ENCODE measurements at places on chromosomes 3 and 15.

DNA sequence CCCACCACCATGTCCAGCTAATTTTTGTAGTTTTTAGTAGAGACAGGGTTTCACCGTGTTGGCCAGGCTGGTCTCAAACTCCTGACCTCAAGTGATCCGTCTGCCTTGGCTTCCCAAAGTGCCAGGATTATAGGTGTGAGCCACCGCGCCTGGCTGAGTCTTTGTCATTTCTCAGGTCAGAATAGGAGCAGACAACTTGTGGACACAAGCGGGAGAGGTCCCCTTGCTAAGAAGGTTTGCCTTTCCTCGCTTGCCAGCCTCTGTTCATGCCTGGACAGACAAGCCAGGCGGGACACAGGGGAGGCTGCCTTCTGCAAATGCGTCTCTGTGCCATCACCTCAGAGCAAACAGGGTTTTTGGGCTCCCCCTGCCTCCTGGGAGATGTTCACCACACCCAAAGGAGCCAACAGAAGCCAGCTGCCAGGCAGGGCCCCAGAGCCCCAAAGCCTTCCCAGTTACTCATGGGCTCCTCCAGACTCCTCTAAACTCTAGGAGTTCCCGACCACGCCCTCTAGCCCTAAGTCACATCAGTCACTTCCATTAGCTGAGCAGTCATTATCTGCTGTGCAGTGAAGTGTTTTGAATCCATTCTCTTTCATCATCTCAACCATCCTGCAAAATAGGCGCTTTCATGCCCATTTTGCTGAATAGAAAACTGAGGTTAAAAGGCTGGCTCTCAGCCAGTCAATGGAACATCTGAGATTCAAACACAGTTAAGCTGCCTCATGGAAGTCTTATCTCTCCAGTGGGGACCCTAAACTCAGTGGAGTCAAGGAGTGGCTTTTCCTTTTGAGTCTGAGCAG is 245.0 kb downstream of the UACA start:
- H3K27me3 ChIP-seq = no peaks in the 10 kb centered on the region
- no peak for DNase-seq
- no peak overlapping the region for H3K4me3 ChIP-seq
- no peak overlapping the region for H3K27ac ChIP-seq
- H3K36me3 ChIP-seq = no peaks in the 10 kb centered on the region

DNA sequence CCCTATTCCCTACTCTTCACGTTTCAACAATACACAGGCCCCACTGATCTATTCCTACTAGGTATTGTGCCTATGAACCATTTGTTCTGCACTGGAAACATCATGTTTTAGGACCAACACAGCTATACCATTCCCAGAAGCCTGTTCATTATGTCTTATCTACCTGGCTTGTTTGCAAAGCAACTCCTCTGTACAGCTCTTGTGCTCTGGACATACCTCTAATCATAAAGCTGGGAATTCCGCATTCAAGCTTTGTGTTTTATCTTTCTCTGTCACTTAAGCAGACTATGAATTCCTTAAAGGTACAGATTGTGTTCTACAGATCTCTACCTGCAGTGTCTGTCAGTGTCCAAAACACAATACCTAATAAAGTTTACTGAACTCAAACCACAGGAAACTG is 87.5 kb upstream of the CSPG5 start:
- H3K27me3 ChIP-seq = no peaks in the 10 kb centered on the region
- DNase-seq = no peak
- peaks cover 11% of the 10 kb centered on the region for H3K36me3 ChIP-seq
- H3K4me1 ChIP-seq = peaks cover 17% of the 10 kb centered on the region
- no peak overlapping the region for H3K4me3 ChIP-seq

- H3K27me3 ChIP-seq = no peaks in the 10 kb centered on the region
- DNase-seq = no peak
- H3K4me3 ChIP-seq = no peak overlapping the region
- no peak overlapping the region for H3K27ac ChIP-seq
- H3K36me3 ChIP-seq = no peaks in the 10 kb centered on the region
Measured at GRCh38 chr3:60073228-60073627, 1023.4 kb upstream of the CFAP20DC start.

DNA sequence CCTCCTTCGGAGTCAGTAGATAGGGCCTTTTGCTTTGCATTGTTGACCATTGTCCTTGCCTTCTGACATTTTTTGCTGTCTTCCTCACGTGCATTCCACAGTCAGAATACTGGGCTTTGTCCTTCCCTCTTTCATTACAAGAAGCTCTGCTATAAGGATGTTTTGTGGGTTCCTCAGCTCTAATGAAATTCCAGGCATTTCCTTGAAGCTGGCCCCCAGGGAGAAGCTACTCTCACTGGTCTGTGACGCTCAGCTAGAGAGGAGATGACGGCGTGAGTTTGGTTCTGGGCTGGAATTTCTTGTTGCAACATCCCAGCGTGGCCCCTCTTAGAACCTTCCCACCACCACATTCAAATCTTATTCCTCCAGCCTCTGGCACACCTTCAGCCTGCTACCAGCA is 210.2 kb downstream of the TJP1 start:
- no peaks in the 10 kb centered on the region for H3K36me3 ChIP-seq
- peaks cover 21% of the 10 kb centered on the region for H3K4me1 ChIP-seq
- H3K4me3 ChIP-seq = no peak overlapping the region
- no peak overlapping the region for H3K27ac ChIP-seq
- 0 out of 2 replicates have a peak, but pooled peaks cover 2% of the 10 kb centered on the region for H3K27me3 ChIP-seq
- DNase-seq = peak; percentile 40

GRCh38 chr3:15929944-15930571 is 132.3 kb upstream of the ANKRD28 start:
- no peak for DNase-seq
- no peak overlapping the region for H3K4me3 ChIP-seq
- no peak overlapping the region for H3K27ac ChIP-seq
- no peaks in the 10 kb centered on the region for H3K27me3 ChIP-seq

GRCh38 chr3:72032441-72033135 is 247.6 kb upstream of the PROK2 start:
- H3K27me3 ChIP-seq = no peaks in the 10 kb centered on the region
- H3K4me3 ChIP-seq = no peak overlapping the region
- no peaks in the 10 kb centered on the region for H3K36me3 ChIP-seq
- DNase-seq = no peak
- H3K27ac ChIP-seq = no peak overlapping the region

DNA sequence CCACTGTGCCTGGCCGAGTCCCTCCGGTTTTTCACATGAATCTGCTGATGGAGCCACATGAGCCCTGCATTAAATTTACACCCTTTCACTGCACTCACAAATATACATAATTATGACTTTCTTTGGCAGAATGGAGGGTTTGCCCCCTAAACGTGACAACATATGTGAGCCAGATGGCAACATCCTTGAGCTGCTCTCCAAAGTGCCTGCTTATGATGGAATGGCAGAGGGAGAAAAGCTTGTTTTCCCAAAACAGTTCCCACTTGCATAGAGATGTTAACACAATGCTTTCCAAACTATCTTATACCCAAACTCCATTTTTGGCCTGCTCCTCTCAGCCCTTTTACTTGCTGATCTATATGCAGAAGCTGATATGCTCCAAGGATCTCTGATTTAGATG is 54.9 kb downstream of the ABCC5 start:
- H3K27ac ChIP-seq = no peak overlapping the region
- DNase-seq = no peak
- H3K27me3 ChIP-seq = no peaks in the 10 kb centered on the region
- H3K4me1 ChIP-seq = no peaks in the 10 kb centered on the region

GRCh38 chr3:149198611-149199010 is 23.0 kb downstream of the CP start:
- H3K27ac ChIP-seq = no peak overlapping the region
- DNase-seq = no peak
- no peaks in the 10 kb centered on the region for H3K36me3 ChIP-seq
- no peak overlapping the region for H3K4me3 ChIP-seq
- peaks cover 5% of the 10 kb centered on the region for H3K4me1 ChIP-seq
- no peaks in the 10 kb centered on the region for H3K27me3 ChIP-seq

DNA sequence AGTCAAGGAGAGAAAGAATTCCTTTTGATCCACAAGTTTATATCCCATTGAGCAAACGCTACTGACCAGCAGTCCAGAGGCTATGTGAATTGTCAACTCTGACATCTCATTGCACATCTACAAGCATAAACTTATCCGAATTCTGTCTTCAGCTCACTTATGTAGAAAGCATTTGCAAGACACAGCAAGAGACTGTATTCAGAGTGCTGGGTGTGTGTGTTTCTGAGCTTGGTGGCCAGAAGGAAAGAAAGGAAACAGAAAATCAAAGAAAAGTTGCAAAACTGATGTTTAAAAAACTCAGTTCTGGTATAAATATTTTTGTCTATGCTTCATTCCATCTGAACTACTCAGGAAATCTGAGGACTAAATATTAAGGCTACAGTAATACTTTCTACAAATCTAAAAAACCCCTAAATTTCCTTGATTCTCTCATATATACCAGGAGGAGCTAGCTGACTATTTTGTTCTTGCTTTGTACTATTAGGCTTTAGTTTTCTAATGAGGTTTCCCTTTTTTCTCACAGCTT is 45.5 kb downstream of the LSAMP start:
- H3K27ac ChIP-seq = no peak overlapping the region
- H3K4me3 ChIP-seq = no peak overlapping the region
- no peak for DNase-seq
- H3K36me3 ChIP-seq = no peaks in the 10 kb centered on the region

GRCh38 chr3:152174876-152175527 is 93.7 kb upstream of the MBNL1 start:
- peaks cover 32% of the 10 kb centered on the region for H3K4me1 ChIP-seq
- no peak overlapping the region for H3K4me3 ChIP-seq
- no peak overlapping the region for H3K27ac ChIP-seq
- no peaks in the 10 kb centered on the region for H3K36me3 ChIP-seq
- H3K27me3 ChIP-seq = no peaks in the 10 kb centered on the region

- no peak overlapping the region for H3K27ac ChIP-seq
- no peaks in the 10 kb centered on the region for H3K27me3 ChIP-seq
- no peaks in the 10 kb centered on the region for H3K36me3 ChIP-seq
- no peak overlapping the region for H3K4me3 ChIP-seq
- DNase-seq = no peak
Measured at GRCh38 chr3:557972-558371, 361.4 kb downstream of the CHL1 start.

GRCh38 chr3:139937674-139938279 is 2.8 kb downstream of the CLSTN2 start:
- H3K27me3 ChIP-seq = peaks cover 36% of the 10 kb centered on the region
- no peak overlapping the region for H3K27ac ChIP-seq
- H3K4me3 ChIP-seq = no peak overlapping the region

GRCh38 chr3:77160931-77161497 is 121.1 kb downstream of the ROBO2 start:
- no peaks in the 10 kb centered on the region for H3K27me3 ChIP-seq
- no peaks in the 10 kb centered on the region for H3K4me1 ChIP-seq
- H3K27ac ChIP-seq = no peak overlapping the region
- no peak overlapping the region for H3K4me3 ChIP-seq
- no peak for DNase-seq

DNA sequence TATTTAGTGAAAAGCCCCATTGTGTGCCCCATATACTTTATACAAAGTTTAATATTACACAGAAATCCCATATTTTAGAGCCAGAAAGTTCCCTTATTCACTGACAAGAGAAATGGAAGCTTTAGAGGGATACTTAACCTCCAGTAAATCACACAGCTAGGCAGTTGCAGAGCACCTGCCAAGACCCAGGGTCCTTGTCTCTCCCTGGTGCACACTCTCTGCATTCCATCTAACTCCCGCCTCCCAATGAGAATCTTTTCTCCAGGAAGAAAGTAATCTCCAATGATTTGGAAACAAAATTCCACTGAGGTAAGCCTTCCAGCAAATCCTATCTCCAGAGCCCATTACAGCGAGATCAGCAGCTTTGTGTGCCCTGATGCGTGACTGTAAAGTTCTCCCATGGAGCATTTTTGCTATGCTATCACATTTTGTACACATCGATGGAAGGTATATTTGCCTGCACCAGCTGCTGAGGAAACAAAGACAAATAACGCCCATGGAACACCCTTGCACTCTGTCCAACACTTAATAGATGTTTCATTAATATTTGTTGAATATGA is 41.4 kb downstream of the ULK4 start:
- H3K27me3 ChIP-seq = no peaks in the 10 kb centered on the region
- no peak for DNase-seq
- H3K4me3 ChIP-seq = no peak overlapping the region
- no peak overlapping the region for H3K27ac ChIP-seq
- H3K4me1 ChIP-seq = no peaks in the 10 kb centered on the region

DNA sequence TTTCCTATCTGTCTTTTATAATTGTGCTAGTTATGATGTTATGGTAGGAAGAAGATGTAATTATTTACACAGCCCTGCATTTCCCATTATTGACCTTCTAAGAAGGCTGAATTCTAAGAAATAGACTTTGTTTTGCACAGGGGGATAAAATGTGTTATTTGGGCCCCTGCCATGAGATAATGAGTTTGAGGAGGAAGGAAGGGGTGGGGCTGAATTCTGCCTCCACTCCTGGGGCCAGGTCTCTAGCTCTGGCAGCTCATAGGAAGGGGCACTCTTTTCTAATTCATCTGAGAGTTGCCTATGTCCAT is 69.2 kb upstream of the GOLGA8B start:
- H3K27ac ChIP-seq = no peak overlapping the region
- H3K27me3 ChIP-seq = no peaks in the 10 kb centered on the region

DNA sequence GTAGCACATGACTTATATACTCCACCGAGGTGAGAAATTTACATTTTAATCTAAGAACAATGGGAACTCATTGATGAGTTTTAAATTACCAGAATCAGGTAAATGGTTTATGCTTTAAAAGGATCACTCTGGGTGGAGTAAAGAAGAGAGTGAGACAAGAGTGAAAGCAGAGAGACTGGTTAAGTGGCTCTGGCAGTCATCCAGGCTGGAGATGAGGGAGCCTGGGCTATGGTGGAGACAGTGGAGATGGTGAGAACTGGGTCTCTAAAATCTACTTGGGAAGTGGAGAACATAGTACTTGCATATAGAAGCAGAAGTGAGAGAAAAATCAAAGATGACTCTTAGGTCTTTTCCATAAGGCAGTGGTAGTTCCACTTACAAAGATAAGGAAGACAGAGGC is 37.1 kb upstream of the SLC25A36 start:
- peaks cover 5% of the 10 kb centered on the region for H3K27me3 ChIP-seq
- H3K27ac ChIP-seq = no peak overlapping the region
- H3K36me3 ChIP-seq = no peaks in the 10 kb centered on the region
- H3K4me3 ChIP-seq = no peak overlapping the region
- no peaks in the 10 kb centered on the region for H3K4me1 ChIP-seq

- no peaks in the 10 kb centered on the region for H3K36me3 ChIP-seq
- no peak overlapping the region for H3K4me3 ChIP-seq
- no peak for DNase-seq
- H3K4me1 ChIP-seq = peaks cover 4% of the 10 kb centered on the region
Measured at GRCh38 chr3:196756732-196757131, 17.1 kb downstream of the PAK2 start.

- no peaks in the 10 kb centered on the region for H3K4me1 ChIP-seq
- DNase-seq = no peak
- no peaks in the 10 kb centered on the region for H3K27me3 ChIP-seq
- H3K4me3 ChIP-seq = no peak overlapping the region
Measured at GRCh38 chr3:165446555-165446954, 250.4 kb upstream of the SLITRK3 start.

- no peaks in the 10 kb centered on the region for H3K27me3 ChIP-seq
- H3K27ac ChIP-seq = no peak overlapping the region
- H3K36me3 ChIP-seq = peaks cover 4% of the 10 kb centered on the region
- no peak for DNase-seq
- H3K4me1 ChIP-seq = peaks cover 31% of the 10 kb centered on the region
Measured at GRCh38 chr3:15266510-15267376, 60.7 kb downstream of the CAPN7 start.

GRCh38 chr3:12522721-12523120 is 22.6 kb downstream of the MKRN2OS start:
- no peaks in the 10 kb centered on the region for H3K4me1 ChIP-seq
- no peaks in the 10 kb centered on the region for H3K36me3 ChIP-seq
- no peak for DNase-seq
- no peaks in the 10 kb centered on the region for H3K27me3 ChIP-seq

Data from SJSA1 (cell line).